Activated CD4-positive, alpha-beta T cell treated with anti-CD3 and anti-CD28 coated beads for 4 hours (primary cell): ENCODE measurements at places on chromosomes 7 and 10.

DNA sequence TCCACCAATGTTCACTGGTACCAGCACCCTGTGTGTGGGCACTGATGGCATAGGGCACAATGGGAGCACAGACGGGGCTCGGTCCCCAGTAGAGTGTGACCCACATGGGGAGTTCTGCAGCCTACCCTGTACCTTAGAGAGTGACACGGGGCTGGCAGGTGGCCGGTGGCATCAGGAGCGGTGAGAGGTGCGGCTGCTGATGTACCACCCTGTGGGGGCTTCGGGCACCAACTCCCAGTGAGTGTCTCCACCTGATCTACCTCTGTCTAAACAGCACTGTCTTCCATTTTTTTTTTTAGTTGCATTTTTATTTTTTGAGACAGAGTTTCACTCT lies 4.1 kb downstream of the JAKMIP3 start:
- DNase-seq: no peak

DNA sequence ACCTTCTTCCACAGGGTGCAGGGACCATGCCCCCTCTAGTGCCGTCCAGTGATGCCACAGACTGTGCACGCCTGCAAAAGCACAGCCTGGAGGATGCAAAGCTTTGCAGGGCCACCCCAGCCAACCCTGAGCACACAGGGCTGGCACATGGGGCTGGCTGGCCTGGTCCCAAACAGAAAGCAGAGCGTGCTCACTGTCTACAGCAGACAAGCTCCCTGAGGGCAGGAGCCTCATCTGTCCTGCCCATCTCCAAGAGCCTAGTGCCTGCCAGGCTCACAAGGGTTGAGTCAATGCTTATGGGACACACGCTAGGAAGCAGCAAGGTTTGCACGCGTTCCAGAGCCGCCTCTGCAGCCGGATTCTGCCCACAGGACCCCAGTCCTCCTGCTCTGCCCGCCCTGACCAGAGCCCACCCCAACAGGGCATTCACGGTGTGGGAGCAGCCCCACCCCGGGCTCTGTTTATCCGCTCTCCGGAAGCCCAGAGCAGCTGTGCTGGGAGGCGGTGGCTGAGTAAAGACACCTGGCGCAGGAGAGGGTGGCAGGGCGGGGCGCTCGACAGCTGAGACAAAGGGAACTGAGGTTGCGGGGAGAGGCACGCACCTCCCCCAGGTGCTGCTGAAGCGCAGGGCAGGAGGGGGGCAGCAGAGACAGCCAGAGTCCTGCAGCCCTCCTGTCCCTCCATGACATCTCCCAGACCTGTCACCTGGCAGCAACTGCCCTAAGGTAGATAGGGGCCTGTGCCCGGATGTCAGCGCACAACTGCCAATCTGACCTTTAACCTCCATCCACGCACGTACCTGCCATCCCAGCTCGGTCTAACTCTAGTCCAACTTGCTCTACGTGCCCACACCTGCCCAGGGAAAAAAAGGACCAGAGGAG lies 4.3 kb downstream of the KCNH2 start:
- DNase-seq: peak; percentile 27

- DNase-seq: no peak
Observed at GRCh38 chr7:30562909-30563308, 31.8 kb upstream of the GARS1 start.

- DNase-seq: no peak
Observed at GRCh38 chr10:30820261-30820991, 190.9 kb upstream of the LYZL2 start.
